Stimulated activated CD4-positive, alpha-beta T cell treated with anti-CD3 and anti-CD28 coated beads, TNF-alpha, amount 100 ng/mL, for 24 hours (primary cell): ENCODE measurements at places on chromosomes 5 and 9.

- no peak for DNase-seq
Measured at GRCh38 chr5:157100140-157100679, 8.6 kb downstream of the HAVCR2 start.

GRCh38 chr9:123361086-123361730 is 5.2 kb downstream of the CRB2 start:
- DNase-seq, result no peak

DNA sequence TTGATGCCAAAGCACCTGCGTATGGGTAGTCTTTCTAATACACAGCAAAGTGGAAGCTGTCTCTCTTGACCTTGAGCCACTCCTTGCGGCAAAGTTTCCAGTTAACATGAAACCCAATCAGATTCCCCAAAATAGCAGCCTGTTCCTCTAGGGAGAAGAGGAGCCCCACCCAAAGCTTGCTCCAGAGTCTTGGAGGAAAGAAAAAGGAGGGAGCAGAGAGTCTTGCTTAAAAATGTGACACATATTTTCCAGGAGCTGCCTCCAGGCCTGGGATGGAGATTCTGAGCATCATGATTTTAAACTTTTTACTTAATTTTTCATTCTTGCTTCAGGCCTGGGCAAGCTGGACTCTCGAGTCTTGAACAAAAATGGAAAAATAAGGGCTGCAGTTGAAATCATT is 223.5 kb upstream of the TNC start:
- DNase-seq, result no peak

DNA sequence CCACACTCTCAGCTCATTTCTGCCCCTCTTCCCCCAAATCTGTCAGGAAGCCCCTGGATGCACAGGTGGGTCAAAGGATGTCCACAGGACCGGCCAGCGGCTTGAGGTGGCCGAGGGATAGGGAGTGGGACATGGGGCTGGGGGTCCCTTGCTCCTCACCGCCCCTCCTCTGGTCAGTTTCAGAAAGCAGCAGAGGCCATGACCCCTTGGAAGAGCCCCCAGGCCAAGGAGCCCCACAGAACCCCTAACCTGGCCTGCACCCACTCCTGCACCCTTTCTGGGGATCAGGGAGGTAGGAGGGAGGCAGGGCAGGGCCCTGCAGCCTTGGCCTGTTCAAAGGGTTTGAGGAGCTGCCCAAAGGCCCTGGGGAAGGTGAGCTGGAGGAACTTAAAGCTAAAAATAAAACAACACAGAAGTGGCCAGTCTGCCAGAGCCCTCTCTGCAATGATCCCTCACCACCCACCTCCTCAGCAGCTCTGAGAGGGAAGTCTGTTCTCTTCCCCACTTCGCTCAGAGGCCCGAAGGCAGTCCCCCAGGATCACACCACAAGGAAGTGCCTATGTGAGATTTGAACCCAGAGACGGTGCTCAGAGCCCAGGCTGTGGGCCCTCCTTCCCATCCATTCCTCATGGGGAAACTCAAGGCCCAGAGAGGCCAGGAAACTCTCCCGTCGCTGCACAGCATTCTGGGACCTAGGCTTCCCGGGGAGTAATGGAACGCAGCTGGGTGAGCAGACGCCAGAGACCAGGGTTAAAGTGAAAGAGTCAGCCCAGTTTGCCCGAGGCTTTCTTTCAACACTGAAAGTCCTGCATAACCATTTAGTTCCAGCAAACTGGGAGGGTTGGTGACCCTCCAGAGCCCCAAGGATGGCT is 910 bp downstream of the ENG start:
- DNase-seq, result no peak

DNA sequence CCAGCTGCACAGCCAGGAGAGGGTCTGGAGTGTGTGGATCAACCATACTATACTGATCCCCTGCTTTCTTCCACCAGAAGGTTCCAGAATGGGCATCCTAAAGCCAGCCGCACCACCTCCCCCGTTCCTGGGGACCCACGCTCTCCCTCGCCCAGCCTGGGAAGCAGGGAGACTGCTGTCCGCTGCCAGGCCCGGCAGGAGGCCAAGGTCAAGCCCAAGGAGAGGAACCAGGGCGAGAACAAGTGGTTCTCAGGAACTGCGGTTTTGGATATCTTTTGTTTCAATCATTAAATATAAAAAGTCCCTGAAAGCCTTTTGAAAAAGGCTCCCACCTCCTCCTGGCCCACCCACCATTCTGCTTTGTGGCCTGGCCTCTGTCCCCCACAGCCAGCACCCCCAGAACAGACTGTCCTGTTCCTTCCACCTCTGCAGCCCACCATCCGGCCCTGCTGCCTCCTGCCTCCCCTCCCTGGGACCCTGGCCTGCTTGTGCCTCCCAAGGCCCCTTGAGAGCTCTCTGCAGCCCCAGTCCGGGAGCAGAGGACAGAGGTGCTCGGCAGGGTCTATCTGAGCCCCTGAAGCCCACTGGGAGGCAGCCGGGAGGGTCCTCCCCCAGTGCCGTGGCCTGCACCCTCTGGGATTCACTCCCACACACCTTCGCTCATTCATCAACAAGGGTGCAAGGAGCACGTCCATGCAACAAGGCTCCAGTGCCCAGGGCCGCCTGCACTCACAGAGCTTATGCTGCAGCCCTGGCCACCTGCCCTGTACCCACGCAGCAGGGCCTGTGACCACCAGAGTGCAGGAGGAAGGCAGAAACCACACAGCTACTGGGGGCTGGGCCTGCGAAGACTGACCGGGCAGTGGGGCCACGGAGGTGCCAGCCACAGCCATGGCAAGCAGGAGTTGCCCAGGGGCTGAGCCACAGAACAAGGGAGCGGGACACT is 614 bp upstream of the LCN6 start:
- no peak for DNase-seq

GRCh38 chr5:32027717-32028458 is 146.2 kb downstream of the GOLPH3 start:
- no peak for DNase-seq

- no peak for DNase-seq
Measured at GRCh38 chr5:96835791-96836191, 28.0 kb upstream of the ERAP1 start.

DNA sequence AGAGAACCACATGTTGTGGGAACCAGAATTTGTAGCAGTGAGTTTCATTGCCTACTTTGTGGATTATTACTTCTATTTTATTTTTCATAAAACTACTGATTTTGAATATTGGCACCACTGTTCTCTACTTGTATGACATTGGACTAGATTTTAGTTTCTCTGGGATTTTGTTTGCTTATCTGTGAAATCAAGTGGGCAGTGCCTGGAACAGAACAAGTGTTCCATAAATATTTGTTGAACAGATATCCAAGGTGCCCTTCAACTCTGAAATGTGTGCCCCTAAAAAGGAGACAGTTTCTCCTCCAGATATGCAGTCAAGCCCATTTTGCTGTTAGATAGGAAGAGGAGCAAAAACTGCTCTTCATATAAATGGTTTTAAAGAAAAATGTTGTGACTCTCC is 42.6 kb downstream of the ADAMTSL1 start:
- no peak for DNase-seq

DNA sequence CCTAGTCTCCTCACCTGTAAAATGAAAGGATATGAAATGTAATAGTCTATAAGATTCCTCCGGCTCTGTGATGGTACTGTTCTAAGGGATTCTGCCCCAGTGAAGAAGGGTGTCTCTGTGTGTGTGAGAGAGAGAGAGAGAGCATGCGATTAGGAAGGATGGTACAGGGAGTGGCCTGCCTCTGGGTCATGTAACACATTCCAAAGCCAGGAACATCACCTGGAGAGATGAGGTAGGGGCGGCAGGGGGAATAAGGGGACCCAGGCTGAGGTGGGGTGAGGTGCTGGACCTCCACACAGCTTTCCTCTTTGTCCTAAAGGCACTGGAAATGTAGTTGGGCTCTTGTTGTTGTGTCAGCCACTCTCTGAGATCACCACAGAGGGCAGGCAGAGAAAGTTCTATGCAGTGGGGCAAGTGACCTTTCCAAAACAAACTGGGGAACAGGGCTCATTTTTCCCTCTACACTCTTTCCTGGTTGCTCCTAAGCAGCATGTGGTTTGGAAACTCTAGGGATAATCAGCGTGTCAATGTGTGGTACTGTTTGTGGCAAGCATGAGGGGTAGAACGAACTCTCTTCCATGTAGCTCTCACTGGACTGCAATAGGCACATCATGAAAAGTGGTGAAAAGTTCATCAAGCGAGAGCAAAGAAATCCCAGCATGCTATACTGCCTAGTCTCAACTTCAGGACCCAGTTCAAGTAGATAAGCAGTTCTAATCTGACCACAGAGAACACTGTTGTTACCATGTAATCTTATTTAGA is 65.0 kb downstream of the SEMA6A start:
- no peak for DNase-seq

GRCh38 chr5:9698125-9698826 is 68.1 kb upstream of the TAS2R1 start:
- DNase-seq, result no peak

- no peak for DNase-seq
Measured at GRCh38 chr5:153594785-153595184, 104.3 kb downstream of the GRIA1 start.

GRCh38 chr9:127828262-127829031 is 25.8 kb downstream of the FPGS start:
- no peak for DNase-seq

- no peak for DNase-seq
Measured at GRCh38 chr9:22469928-22470544, 23.4 kb downstream of the DMRTA1 start.

DNA sequence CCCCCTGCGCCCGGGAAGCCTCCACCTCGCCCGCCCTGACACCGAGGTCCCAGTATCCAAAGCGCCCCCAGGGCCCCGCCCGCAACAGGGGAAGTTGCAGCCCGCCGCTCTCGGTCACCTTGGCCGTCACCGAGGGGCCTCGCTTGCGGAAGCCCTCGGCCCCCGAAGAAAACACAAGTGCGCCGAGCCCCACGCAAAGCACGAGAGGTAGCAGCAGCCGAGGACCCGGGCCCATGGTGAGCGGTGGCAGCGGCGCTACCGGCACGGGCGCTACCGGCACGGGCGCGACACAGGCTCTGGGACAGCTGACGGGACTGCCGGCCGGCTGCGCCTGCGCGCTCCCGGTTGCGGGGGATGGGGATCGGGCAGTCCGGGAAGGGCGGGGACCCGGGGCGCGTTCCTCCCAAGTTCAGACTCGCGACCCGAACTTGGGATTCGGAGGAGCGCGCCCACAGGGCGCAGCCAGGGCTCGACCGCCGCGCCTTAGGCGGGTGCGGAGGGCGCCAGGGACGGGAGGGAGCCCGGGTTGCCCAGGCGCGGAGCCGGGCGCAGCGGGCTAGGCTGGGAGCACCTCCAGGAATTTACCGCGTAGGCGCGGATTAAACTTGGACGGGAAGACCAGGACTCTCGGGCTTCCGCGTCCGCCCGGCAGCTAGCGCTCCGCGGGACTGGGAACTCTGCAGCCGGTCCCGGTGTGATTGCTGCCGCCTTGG is at the start of gene PPIC:
Gene PPIC, minus strand, starts transcription at position 335 of the 713 bp plus-strand sequence. Its CDS starts 100 bp downstream, at position 235.
- DNase-seq, result peak; percentile 16

DNA sequence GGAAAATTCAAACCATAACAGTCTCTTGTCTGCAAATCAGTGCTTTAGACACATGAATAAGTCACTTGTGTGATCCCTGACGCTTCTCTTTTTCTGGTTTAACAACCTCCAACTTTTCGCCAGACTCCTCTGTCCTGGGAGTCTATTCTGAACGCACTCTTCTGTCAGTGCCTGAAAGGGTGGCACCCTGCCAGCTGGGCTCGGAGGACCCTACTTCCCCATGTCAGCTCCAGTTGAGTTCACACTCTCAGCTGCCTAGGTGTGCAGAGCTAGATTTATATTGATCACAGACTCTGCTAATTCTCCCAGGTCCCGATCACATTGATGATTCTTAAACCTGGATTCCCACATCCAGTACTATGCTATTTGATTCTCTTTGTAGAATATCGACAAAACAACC is 649.1 kb downstream of the BNC2 start:
- no peak for DNase-seq

DNA sequence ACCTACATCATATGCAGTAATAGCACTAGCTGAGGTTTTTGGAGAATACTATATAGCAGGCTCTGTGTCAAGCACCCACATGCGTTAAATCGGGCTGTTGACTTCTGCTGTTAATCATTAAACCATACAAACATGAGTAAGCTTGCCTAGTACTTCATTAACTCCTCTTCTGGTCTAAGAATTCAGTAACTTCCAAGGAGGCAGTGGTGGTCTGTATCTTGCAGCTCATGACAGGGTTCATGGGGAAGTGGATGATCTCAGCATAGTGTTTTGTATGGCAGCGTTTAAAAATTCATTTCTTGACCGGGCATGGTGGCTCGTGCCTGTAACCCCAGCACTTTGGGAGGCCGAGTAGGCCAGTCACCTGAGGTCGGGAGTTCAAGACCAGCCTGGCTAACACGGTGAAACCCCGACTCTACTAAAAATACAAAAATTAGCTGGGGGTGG is at the start of gene HAVCR1:
Gene HAVCR1, minus strand, starts transcription at position 24 of the 447 bp plus-strand sequence. CDS start 1,173 bp downstream, outside the sequence.
- DNase-seq, result no peak

GRCh38 chr5:107915176-107915812 is 244.6 kb upstream of the EFNA5 start:
- DNase-seq, result no peak

DNA sequence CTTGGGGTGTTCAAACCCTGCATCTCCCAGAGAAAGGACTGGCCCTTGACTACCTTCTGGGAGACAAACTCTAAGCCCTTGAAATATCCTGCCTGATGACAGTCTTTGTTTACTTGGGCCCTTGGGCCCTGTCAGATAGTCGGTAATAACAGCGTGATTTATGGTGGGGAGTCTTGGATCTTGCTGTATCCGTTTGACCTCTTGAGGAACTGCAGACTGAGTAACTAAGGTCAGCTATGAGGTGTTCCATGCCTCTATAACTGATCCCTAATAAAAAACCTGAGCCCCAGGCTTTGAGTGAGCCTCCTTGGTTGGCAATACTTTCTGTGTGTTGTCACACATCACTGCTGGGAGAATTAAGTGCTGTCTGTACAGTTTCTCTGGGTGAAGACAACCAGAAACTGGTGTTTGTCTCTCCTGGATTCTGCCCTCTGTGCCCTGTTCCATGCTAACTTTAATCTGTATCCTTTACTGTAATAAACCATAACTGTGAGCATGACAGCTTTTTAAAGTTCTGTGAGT is 56.2 kb upstream of the ANKRD33B start:
- no peak for DNase-seq

- DNase-seq, result no peak
Measured at GRCh38 chr5:145903867-145904266, 31.1 kb upstream of the GRXCR2 start.
